Anterior cingulate cortex (tissue), 58 donors: ENCODE measurements at places on chromosomes 12 and 14.

GRCh38 chr14:21103710-21104447 is 3.0 kb downstream of the TMEM253 start:
- peak; percentile 96 for DNase-seq

GRCh38 chr14:33938131-33938949 is 12.5 kb downstream of the EGLN3 start:
- DNase-seq, result no peak

GRCh38 chr14:91264151-91265150 is 19.9 kb upstream of the GPR68 start:
- DNase-seq, result no peak

DNA sequence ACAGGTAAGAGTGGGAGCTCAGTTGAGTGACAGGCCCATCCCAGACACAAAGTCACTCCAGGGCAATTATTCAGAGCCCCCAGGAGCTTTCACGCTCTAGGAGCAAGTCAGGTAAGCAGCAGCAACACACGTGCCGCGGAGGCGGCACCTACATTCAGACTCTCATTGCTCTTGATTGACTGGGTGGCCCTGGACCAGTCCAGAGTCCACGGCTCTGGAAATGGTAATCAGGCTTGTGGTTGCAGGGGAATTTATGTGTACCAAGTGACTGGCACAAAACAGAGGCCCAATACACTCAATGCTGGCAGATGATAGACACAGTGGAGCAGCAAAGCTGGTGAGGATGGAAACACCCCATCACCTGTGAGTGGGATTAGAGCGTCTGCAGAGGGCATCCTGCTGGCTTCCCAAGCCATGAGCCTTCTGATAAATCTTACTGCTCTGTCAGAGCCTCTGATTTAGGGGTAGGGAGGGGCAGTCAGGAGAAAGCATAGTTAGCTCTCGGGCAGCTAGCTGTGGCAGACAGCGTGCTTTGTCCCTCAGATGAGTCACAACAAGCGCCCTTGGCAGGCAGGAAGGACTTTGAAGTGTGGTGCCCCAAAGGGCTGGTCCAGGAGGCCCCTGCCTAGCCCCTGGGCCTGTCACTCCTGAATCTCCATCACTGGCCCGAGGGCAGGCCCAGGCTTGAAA is 344.7 kb downstream of the CACNA1C start:
- DNase-seq, result no peak

- DNase-seq, result no peak
These were observed 2.2 kb downstream of the SERPINA9 start for GRCh38 chr14:94473666-94474410.

- DNase-seq, result no peak
These were observed 177.9 kb downstream of the RBM19 start for GRCh38 chr12:113788020-113788856.

DNA sequence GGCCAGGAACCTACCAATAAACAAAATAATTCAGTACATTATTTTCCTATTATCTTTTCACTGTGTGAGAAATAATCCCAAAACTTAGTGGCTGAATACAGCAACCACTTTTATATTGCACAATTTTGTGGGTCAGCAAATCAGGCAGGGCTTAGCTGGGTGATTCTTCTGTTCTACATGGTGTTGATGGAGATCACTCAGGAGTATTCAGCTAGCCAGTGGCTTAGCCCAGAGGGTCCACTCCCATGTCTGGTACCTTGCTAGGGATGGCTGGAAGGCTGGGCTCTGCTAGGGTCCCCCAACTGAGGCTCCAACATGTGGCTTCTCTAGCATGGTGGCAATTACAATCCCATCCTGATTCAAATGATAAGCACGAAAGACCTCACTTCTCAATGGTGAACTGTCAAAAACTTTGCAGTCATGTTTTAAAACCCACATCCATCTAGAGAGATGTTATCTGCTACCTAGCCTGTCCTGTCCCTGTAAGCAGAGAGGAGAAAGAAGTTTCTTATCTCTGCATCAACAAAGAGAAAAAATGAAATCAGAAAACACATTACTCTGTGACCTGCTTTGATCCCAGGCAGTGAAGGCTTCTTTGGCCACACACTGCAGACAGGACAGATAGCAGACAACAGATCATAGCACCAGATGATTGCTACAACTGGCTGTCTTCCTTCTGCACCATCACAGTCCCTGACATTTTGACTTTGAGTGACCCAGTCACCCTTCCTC is 51.0 kb upstream of the MYL2 start:
- DNase-seq, result no peak

DNA sequence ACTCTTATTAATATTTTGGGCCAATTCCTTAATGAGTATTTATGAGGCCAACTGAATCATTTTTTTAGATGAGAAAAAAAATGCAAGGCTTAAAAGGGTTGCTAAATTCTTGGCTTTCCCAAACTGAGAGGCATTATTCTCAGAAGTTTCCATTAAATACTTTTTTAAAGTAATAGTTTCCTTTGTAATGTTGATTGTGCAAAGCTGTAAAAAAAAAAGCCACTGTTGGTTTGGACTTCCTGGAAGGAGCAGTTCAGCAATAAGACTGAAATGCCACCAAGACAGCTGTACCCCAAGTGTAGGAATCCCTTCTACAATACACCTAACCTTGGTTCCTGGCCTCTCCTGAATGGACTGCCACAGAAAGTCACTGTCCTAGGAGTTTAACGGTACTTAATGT is 231.3 kb downstream of the MON2 start:
- DNase-seq, result no peak

- no peak for DNase-seq
These were observed 50.9 kb downstream of the CHST11 start for GRCh38 chr12:104507672-104508071.

DNA sequence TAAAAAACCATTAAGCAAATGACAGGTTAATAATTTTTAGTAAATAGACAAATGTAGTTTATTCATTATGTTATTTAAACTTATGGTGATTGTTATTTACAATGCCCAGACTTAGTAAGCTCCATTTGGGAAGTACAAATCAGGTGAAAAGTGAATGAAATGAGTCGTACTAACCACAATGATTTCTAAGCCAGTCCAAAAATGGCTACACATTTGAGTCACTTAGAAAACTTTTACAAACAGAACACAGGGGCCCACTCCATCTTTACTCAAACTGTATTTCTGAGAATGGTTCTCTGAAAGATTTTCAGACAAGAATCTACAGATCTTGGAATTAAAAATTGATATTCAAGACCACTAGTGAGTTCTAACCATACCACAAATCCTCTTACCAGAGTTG is 653.3 kb upstream of the MIS18BP1 start:
- DNase-seq, result no peak

DNA sequence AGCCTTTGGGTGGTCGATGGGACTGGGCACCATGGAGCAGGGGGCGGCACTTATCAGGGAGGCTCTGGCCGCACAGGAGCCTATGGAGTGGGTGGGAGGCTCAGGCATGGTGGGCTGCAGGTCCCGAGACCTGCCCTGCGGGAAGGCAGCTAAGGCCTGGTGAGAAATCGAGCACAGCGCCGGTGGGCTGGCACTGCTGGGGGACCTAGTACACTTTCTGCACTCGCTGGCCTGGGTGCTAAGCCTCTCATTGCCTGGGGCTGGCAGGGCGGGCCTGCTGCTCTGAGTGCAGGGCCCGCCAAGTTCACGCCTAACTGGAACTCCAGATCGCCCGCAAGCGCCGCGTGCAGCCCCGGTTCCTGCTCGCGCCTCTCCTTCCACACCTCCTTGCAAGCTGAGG is 33.1 kb upstream of the SLCO1B3 start:
- no peak for DNase-seq
